ENCODE measurements at places on chromosomes 7 and 10. TPM values are rescaled to one million over a fixed set of nuclear protein-coding genes. Genes with fewer than 3 reads are reported as not detected.

DNA sequence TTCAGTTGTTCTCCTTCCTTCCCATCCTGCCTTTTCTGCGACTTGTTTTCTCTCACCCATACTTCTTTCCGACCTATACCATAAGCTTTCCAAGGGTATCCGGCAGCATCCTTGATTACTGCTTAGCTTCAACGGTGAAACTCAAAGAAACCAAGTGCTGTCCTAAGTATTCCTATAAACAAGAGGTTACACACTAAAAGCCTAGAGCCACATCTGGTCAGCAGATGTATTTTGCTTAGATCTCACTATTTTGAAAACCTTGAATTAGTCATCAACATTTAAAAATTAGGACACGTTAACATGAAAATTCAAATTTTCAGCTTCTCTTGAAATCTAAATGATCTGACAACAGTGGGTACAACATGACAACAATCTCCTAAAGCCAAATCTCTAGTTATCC lies 20.0 kb downstream of the ARHGAP21 start:
- no peak for DNase-seq

- no peak for DNase-seq
Observed at GRCh38 chr10:34061841-34062240, 727.4 kb upstream of the NRP1 start.

- no peak for DNase-seq
Observed at GRCh38 chr7:157514306-157514705, 177.5 kb downstream of the DNAJB6 start.

- DNase-seq: no peak
Observed at GRCh38 chr7:33326485-33326848, 197.1 kb downstream of the BBS9 start.

- no peak for DNase-seq
Observed at GRCh38 chr7:47685712-47686376, 103.9 kb upstream of the TNS3 start.

The GPRIN2 gene
- not detected for total RNA-seq

The MAT1A gene
- total RNA-seq: not detected

Measured in activated T-cell treated with anti-CD3 and anti-CD28 coated beads, Interleukin-2, amount 50 U/mL, for 72 hours (primary cell).